HCT116 (cell line): ENCODE measurements at places on chromosomes 6 and 20. TPM values are rescaled to one million over a fixed set of nuclear protein-coding genes. Genes with fewer than 3 reads are reported as not detected.

- DNase-seq = no peak
Measured at GRCh38 chr20:56605261-56605996, 23.7 kb upstream of the TFAP2C start.

- DNase-seq = no peak
Measured at GRCh38 chr20:4099905-4100675, 84.7 kb upstream of the RNF24 start.

- no peak for DNase-seq
Measured at GRCh38 chr20:48827855-48828733, at the start of gene PREX1. PREX1 (minus strand) TSS chr20:48827999; CDS start chr20:48827860, 139 bp downstream.

The ALDH8A1 gene
- total RNA-seq = 1.4 TPM

The CRISP2 gene
- total RNA-seq = not detected
